ENCODE measurements at places on chromosomes 16 and 17.

- no peak for DNase-seq
Observed at GRCh38 chr17:7224110-7224509, 4.4 kb downstream of the ACADVL start.

- DNase-seq, result peak; percentile 36
Observed at GRCh38 chr17:51857052-51857597, 301.4 kb downstream of the CA10 start.

- DNase-seq, result peak; percentile 35
Observed at GRCh38 chr16:14097182-14097959, 26.3 kb downstream of the MRTFB start.

DNA sequence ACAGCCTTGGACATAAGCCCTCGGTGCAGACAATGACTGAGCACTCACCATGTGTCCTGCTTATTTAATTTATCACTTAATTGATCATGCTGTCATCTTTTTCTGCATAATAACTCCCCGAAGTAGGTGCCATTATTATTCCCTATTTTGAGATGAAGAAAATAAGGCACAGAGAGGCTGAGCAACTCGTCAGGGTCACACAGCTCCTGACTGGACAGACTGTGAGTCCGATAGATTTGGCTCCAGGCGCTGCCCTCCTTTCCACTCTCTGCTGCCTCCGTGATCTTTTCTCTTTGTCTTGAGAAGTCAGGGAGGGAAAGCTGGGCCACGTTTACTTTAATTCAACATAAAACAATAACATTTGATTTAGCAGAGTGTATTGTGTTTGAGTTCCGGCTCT lies 19.0 kb upstream of the N4BP1 start:
- no peak for DNase-seq

GRCh38 chr17:34894964-34895363 lies 66.3 kb downstream of the CCT6B start:
- DNase-seq, result no peak

DNA sequence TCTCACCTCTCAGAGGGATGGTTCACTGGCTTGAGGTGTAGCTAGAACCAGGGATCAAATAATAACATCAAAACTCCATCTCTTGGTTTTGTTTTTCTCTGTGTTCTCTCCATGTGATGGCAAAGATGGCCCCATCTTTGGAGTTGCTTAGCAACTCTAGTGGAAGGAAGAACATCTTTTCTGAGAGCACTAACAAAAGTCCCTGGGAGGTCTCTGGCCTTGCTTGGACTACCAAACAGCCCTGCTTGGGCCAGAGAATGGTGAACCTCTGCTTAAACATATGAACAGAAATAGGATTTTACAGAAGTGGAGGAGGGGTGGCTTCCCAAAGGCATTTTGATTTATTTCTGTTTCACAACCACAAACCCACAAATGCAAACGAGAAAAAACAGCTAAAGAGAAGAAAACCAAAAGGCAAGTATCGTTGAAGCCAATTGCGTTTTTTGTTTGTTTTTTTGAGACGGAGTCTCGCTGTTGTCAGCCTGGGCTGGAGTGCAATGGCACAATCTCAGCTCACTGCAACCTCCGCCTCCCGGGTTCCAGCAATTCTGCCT lies 13.2 kb downstream of the GABARAPL2 start:
- no peak for DNase-seq

DNA sequence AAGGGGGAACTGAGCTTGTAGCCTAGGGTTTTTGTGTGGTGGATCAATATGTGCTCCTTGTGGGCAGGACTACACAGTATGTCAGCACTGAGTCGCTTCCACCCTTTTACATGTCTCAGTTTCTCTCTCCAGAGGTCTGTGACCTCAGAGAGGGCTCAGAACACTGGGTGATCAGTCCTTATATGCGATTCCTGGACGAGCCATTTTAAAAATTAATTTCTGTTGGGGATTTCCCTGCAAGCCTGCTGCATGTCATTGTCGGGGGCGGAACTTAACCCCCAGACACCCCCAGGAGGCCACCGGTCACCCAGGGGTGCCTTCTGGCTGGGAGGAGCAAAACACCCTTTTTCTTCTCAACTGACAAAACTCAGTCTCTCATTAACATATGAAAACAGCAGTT lies 14.1 kb downstream of the DHRS7B start:
- DNase-seq, result no peak

DNA sequence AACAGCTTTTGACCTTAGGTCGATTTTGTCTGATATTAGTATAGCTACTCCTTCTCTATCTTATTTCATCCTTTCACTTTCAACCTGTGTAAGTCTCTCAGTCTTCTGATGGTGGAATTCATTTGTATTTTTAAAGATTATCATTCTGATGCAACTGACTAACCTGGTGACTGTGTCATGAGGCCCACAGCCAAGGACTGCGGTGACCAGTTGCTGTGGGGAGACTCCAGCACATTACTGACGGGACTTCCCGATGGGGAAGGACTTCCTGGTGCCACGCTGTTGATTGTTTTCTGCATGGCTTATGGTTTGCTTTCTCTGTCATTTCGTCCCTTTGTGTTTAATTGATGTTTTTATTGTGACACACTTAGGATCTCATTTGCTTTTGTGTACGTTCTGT lies 34.2 kb downstream of the RMI2 start:
- no peak for DNase-seq
